ENCODE measurements at places on chromosomes 2 and 18. TPM values are rescaled to one million over a fixed set of nuclear protein-coding genes. Genes with fewer than 3 reads are reported as not detected.

GRCh38 chr2:231321556-231322334, 73.8 kb upstream of the B3GNT7 start:
- no peaks in the 10 kb centered on the region for H3K27me3 ChIP-seq
- H3K4me3 ChIP-seq: no peak overlapping the region
- peak overlapping the region; percentile 85 for H3K27ac ChIP-seq
- peaks cover 33% of the 10 kb centered on the region for H3K4me1 ChIP-seq
- no peaks in the 10 kb centered on the region for H3K36me3 ChIP-seq
- peak; percentile 56 for DNase-seq

DNA sequence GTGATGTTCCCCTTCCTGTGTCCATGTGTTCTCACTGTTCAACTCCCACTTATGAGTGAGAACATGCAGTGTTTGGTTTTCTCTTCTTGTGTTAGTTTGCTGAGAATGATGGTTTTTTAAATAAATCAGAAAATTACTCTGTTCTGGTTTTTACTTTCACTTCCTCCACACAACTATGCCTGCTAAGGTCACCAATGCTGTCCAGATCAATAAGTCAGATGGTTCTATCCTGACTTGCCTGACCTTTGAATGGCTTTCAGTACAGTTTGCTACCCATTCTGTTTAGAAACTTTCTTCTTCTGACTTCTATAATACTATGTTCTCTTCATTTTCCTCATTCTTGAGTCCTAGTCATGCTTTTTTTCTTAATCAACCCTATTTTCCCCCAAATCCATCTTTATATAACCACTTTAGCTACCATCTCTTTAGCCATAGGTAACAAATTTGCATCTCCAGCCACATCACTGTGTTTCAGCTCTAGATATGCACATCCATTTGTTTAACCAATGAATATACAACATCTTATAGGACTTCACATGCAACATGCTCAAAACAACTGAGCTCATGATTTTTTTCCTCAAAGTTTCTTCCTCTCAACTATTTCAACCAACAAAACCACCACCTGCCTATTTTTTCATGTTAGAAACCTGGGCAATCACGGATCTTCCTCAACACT, 58.8 kb upstream of the SLC38A11 start:
- H3K27me3 ChIP-seq: no peaks in the 10 kb centered on the region
- DNase-seq: no peak
- H3K4me3 ChIP-seq: no peak overlapping the region
- H3K27ac ChIP-seq: no peak overlapping the region

DNA sequence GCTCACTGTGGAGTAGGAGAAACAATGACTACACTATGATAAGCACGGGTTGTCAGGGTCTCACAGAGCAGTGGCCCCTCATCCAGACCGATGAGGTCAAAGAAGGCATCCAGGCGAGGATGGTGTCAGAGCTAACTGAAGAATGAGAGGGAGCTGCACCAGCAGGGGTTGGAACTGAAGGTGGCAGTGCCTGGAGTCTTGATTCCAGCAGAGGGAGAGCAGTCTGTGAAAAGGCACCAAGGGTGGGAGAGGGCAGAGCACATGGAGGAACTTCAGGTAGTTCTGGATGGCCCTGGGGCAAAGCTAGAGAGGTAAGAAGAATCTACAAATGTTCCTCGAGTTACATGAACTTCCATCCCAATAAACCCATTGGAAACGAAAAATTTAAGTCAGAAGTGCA, 12.6 kb downstream of the ELMOD3 start:
- H3K27ac ChIP-seq: no peak overlapping the region
- H3K27me3 ChIP-seq: no peaks in the 10 kb centered on the region
- H3K4me3 ChIP-seq: no peak overlapping the region

The LINC00305 gene
- total RNA-seq: not detected

- DNase-seq: no peak
- no peaks in the 10 kb centered on the region for H3K27me3 ChIP-seq
- H3K4me3 ChIP-seq: no peak overlapping the region
- H3K36me3 ChIP-seq: no peaks in the 10 kb centered on the region
These were observed 225.4 kb upstream of the FBXO11 start for GRCh38 chr2:48131539-48132270.

- H3K36me3 ChIP-seq: no peaks in the 10 kb centered on the region
- H3K4me3 ChIP-seq: no peak overlapping the region
- no peak overlapping the region for H3K27ac ChIP-seq
- H3K4me1 ChIP-seq: no peaks in the 10 kb centered on the region
- DNase-seq: no peak
These were observed 835.0 kb downstream of the NRXN1 start for GRCh38 chr2:50196775-50197480.

- H3K36me3 ChIP-seq: no peaks in the 10 kb centered on the region
- no peak overlapping the region for H3K27ac ChIP-seq
- H3K4me3 ChIP-seq: no peak overlapping the region
- H3K4me1 ChIP-seq: no peaks in the 10 kb centered on the region
- H3K27me3 ChIP-seq: no peaks in the 10 kb centered on the region
These were observed 8.3 kb upstream of the CHST10 start for GRCh38 chr2:100425573-100426383.

The ASIC4 gene
- total RNA-seq: not detected

The CTLA4 gene
- total RNA-seq: not detected

DNA sequence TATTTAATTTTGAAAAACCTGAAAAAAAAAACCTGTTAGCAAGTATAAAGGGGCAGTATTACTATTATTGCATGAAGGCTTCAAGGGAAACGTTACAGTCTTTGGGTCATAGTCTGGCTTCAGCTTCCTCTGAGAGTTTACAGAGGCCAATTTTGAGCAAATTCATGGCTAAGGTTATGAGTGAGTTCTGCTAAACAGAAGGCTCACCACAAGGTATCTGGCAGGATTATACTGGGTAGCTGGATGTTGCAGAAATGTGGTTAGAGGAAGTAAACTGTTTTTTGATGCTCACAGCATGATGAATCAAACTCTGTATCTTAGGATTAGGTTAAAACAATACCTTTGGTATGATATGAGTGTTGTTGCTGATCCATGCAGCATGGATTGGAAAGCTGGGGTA, 9.3 kb downstream of the MRPL19 start:
- no peak overlapping the region for H3K27ac ChIP-seq
- no peak for DNase-seq
- peaks cover 28% of the 10 kb centered on the region for H3K36me3 ChIP-seq

- H3K27ac ChIP-seq: peak within 1 kb of the TSS; percentile 97
- no peaks in the 10 kb centered on the region for H3K27me3 ChIP-seq
- peaks cover 29% of the 10 kb centered on the region for H3K4me1 ChIP-seq
- H3K36me3 ChIP-seq: no peaks in the 10 kb centered on the region
- DNase-seq: peak; percentile 93
- peak within 1 kb of the TSS; percentile 67 for H3K4me3 ChIP-seq
These were observed at the start of gene TXNL4A for GRCh38 chr18:79988451-79989194. Gene TXNL4A, minus strand, starts transcription at chr18:79988563. Its CDS starts 171 bp downstream, at chr18:79988392.

DNA sequence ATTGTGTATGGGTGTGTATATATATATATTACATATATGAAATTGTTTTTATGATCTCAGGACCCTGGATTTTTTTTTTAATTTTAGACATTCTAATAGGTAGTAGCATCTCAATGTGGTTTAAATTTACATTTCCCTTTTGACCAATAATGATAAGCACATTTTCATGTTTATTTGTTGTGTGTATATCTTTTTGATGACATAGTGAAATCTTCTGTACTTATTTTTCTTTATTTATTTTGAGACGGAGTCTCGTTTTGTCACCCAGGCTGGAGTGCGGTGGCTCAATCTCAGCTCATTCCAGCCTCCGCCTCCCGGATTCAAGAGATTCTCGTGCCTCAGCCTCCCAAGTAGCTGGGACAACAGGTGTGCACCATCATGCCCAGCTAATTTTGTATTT, 35.1 kb upstream of the CYBRD1 start:
- no peaks in the 10 kb centered on the region for H3K27me3 ChIP-seq
- H3K27ac ChIP-seq: no peak overlapping the region
- no peak for DNase-seq
- no peak overlapping the region for H3K4me3 ChIP-seq

GRCh38 chr2:128786741-128787478, 468.2 kb upstream of the HS6ST1 start:
- H3K27me3 ChIP-seq: no peaks in the 10 kb centered on the region
- no peaks in the 10 kb centered on the region for H3K36me3 ChIP-seq
- H3K4me1 ChIP-seq: no peaks in the 10 kb centered on the region
- no peak overlapping the region for H3K4me3 ChIP-seq
- H3K27ac ChIP-seq: no peak overlapping the region

The TNP1 gene
- not detected for total RNA-seq

DNA sequence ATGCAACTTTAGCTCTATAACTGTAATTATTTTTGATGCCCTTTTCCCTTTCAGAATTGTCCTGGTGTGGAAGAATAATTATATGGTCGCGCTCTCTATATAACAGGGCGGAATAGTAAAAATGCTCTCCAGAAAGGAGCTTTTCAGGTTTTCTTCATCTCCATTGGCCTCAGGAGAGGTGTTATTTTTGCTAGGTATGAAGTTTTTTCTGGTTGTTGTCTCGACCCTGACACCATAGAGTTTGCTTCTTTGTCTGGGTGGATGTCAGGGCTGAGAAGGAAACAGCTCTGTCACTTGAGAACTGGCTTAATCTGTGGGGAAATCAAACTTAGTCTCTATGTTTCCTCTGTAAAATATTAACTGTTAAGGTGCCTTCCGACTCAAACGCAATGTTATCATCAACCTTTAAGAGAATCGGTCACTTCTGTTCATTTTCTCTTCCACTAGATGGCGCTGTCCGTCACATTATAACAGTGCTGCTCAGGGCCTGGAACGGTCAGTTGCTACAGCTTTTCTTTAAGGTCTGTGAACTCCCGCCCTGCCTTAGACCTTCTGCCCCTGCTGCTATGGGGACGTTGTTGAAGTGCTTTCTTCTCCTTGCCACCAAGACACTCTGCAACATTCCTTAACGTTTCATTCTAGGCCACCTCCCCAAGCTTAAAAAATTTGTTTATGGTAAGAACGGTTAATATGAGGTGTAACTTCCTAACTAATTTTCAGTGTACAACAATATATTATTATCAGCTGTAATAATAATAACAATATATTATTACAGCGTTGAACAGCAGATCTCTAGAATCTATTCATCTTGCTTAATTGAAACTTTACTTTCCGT, 23.8 kb upstream of the SERPINB12 start:
- no peak for DNase-seq
- no peaks in the 10 kb centered on the region for H3K27me3 ChIP-seq

- H3K4me1 ChIP-seq: no peaks in the 10 kb centered on the region
- no peak for DNase-seq
- no peaks in the 10 kb centered on the region for H3K27me3 ChIP-seq
These were observed 52.7 kb upstream of the TMEM17 start for GRCh38 chr2:62558743-62559142.

The CSRNP3 gene
- total RNA-seq: 3.2 TPM

DNA sequence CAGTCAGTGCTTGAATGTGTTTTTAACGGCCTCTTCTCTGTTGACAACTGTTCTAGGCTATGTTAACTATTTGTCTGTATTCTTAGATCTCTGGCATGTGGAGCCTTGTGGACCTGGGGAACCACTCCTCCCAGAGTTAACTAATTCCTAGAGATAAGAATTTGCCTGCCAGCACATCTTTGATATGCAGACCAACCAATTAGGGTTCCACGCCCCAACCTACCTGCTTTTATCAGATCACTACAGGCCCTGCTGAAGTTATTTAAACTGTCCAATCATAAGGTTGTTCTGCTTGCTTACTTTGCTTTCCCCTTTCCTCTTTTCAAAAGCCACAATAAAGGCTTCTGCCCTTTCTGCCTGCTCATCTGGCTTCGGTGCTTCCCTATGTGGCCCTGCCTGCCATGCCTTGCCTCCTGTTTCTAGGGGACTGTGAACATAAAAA, 8.5 kb upstream of the CYBRD1 start:
- no peaks in the 10 kb centered on the region for H3K4me1 ChIP-seq
- H3K27me3 ChIP-seq: no peaks in the 10 kb centered on the region
- H3K4me3 ChIP-seq: no peak overlapping the region
- no peak for DNase-seq
- no peaks in the 10 kb centered on the region for H3K36me3 ChIP-seq

The RRM2 gene
- 32.6 TPM for total RNA-seq

DNA sequence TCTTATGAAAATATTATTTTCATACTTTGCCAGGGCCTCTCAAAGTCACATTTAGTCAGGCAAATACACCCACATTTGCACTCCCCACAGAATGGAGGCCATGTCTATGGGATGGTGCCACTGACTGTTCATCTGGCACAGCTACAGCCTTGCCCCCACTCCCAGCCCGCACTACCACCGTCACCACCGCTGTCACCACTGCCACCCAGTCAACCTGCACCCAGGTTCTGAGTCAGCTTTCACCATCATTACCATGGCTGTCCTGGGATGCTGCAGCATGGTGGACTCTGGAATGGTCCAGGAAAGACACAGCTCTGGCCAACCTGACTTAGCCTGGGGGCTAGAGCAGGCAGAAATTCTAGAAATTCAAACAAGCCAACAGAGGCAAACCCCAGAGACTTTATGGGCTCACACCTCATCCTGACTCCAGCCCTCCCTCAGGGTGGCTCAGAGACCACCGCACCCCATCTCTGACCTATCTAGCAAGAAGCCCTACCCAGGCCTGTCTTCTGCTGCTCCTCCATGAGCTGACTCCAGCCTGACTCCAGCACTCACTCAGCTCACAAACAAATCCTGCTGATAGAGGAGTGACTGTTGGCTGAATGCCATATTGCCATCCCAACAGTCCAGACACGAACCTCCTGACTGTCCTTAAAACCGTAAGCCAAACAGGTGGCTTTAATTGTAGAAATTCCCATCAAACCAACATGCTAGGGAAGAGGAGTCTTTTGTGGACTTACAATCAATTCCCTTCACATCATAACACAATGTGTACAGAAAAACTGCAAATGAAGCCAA, 28.0 kb downstream of the DNER start:
- H3K27me3 ChIP-seq: no peaks in the 10 kb centered on the region
- no peak for DNase-seq
- no peak overlapping the region for H3K4me3 ChIP-seq
- no peaks in the 10 kb centered on the region for H3K36me3 ChIP-seq
- H3K4me1 ChIP-seq: no peaks in the 10 kb centered on the region

DNA sequence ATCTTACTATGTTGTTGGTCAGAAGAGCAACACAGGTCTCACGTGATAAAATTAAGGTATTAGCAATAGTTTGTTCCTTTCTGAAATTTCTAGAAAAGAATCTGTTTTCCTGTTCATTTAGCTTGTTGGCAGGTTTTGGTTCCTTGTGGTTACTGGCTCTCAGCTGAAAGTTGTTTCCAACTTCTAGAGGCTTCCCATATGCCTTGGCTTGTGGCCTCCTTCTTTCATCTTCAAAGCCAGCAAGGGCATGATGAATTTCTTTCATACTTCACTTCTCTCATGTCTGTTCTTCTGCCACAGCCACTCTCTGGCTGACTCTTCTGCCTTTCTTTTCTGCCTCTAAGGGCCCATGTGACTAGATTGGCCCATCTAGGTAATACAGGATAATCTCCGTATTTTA, 193.7 kb downstream of the TRIB2 start:
- no peaks in the 10 kb centered on the region for H3K4me1 ChIP-seq
- H3K4me3 ChIP-seq: no peak overlapping the region
- no peak overlapping the region for H3K27ac ChIP-seq
- H3K27me3 ChIP-seq: no peaks in the 10 kb centered on the region
- DNase-seq: no peak

The OXER1 gene
- total RNA-seq: 0.40 TPM
